Fibroblast of upper back skin (primary cell): ENCODE measurements at places on chromosomes 2 and 18.
A peak's percentile ranks its signal among the peaks of the same experiment; 100 is the strongest.

DNA sequence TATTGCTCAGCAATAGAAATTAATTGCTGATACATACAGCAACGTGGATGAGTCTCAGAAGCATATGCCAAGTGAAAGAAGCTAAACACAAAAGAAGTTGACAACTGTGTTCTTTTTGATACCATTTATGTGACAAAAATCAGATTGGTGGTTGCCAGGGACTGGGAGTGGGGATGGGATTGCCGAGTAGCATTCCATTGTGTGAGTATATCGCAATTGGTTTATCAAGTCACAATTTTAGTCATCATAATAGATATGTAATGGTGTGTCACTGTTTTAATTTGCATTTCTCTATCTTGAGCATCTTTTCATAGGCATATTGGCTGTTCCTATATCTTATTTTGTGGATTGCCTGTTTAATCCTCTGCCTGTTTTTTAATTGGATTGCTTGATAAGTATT, 20.9 kb downstream of the STRADB start:
- DNase-seq: peak; percentile 19

GRCh38 chr2:8036366-8036765, 645.5 kb upstream of the ID2 start:
- DNase-seq: peak; percentile 10

DNA sequence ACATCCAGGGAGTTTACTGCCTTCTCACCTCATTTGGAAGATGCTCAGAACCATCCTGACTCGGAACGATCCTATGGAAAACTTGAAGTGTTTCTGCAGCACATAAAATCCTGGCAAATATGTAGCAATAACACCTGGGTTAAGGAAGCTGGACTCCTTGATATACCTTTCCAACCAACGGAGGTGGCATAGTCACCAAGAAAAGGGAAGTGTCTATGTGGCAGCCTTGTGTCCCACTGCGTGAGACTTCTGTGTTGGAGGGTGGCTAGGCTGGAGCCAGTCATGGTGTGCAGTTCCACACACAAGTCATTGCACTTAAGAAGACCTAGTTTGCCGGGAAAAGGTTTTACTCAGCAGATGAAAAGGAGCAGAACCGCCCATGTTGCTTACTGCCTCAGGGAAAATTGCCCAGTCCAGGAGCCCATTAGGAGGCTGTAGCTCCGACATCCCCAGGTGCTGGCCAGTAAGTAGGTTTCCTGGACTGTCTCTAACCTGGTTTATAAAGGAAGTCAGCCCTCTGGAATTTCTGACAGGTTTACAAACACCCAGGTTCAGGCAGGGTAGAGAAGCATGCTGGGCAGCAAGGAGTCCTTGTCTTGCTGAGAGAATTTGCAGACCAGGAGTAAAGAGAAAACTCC, 46.2 kb upstream of the SPRED2 start:
- DNase-seq: no peak

- no peak for DNase-seq
These were observed 17.4 kb downstream of the RTTN start for GRCh38 chr18:70188113-70188512.

- no peak for DNase-seq
These were observed 70.6 kb downstream of the EMILIN2 start for GRCh38 chr18:2917259-2918047.

DNA sequence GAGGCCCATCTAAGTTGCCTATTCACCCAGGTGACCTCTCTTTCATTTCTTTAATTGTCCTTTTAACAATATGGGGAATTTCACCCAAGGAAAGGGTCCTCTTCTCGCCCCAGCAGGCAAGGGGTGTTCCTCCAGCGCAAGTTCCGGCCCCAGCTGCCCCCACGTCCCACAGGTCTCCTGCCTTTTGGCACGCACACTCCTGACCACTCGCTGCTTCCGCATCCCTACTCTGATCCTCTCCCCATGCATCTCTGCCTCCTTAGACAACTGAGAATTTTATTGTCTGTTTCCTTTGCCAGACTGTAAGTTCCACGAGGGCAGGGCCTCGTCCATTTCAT, 684 bp upstream of the ARPC2 start:
- no peak for DNase-seq

GRCh38 chr2:175414882-175415487, 233.5 kb upstream of the ATP5MC3 start:
- peak; percentile 61 for DNase-seq

DNA sequence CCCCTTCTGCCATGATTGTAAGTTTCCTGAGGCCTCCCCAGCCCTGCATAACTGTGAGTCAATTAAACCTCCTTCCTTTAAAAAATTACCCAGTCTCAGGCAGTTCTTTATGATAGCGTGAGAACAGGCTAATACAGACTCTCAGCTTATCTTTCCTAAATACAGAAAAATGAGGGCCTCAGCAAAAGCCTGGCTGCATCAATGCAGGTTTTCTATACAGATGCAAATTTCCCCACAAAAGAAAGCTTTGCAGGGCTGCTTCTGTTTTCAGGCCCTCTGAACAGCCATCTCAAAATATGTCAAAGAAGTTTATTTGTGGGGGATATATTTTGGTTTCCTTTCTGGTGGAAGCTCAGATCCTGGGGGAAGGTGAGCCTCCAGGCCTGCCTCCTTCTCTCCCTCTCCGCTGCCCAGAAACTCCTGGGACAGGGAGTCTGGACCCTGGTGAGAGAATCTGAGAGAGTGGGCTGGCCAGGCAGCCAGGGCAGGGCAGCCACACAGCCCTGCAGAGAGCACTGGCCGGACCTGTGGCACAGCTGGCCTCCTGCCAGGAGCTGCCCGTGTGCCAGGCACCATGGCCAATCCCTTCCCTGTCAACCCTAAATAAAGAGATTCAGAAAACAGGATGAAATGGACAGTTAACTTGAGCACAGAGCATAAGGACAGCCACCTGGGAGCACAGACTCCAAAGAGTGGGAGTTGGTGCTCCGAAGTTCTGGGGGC, 21.6 kb upstream of the AGXT start:
- DNase-seq: no peak

GRCh38 chr18:75754433-75754832, 326.9 kb upstream of the SMIM21 start:
- DNase-seq: no peak

GRCh38 chr2:79259959-79260358, 100.4 kb upstream of the REG3A start:
- DNase-seq: no peak

- DNase-seq: peak; percentile 24
These were observed 13.6 kb downstream of the TCF23 start for GRCh38 chr2:27162151-27163121.

DNA sequence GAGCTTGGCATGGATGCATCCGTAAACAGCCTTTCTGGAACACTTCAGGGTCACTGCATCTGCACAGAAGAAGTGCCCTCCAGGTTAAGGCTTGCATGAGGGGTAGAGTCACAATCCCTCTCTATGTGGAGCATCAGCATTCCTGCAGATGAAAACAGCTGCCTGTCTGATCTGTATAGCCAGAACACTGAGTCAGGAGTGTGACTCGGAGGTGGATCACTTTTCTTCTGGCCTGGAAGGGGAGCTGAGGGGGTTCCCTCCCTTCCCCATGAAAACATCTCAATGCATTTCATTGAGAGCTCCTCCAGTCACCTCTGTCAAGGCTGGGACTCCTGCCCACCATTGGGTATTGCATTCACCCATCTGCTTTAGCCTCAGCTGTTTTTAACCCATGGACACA, 72.5 kb upstream of the SERPINE2 start:
- peak; percentile 74 for DNase-seq

DNA sequence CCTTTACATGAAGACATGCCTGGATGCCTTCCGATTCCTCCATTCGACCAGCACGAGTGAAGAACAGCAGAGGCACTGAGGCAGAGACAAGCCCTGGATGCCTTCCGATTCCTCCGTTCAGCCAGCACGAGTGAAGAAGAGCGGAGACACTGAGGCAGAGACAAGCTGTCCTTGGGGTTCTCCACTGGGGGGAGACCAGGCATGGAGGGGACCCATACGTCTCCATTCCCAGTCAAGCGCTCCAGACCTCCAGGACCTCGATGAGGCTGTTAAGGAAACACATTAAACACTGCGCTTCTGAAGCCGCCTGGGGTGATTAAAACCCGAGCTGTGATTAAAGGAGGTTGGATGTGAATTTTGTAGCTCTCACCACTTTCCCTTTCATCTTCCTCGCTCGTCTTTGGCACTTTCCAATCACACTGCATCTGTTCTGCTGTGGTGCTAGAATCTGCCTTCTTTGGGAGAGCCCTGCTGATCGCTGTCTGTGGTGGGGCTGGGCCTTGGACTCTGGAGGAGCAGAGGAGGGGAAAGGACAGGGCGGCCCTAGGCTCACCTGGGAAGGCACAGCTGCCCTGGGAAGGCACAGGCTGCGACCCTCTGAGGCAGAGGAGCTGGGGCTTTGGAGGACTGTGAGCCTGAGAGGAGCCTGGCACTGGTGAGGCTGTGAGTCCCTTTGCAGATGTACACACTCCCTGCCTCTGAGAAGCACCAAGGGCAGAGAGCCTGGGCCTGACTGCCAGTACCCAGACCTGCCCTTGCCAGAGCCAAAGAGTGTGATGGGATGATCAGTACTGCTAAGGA, 463.1 kb upstream of the HS6ST1 start:
- DNase-seq: no peak

- no peak for DNase-seq
These were observed 23.6 kb downstream of the IL1F10 start for GRCh38 chr2:113091231-113091896.

GRCh38 chr2:127664065-127664894, 11.1 kb downstream of the LIMS2 start:
- DNase-seq: no peak

DNA sequence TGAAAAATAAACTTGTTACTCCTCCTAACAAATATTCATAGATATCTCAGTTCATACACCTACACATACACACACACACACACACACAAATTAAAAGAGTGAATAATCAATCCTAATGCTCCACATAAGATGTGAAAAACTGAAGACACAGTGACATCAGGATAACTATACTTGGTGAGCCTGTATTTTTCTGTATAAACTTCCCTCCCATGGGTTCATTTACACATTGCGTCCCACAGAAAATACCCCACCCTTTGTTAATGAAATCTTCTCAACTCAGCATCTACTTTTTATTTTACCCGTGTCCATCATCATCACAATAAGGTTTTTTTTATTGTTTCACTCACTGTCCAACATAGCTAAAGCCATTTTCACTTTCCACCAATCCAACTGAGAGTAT, 60.4 kb downstream of the CD226 start:
- no peak for DNase-seq

- no peak for DNase-seq
These were observed 19.1 kb downstream of the MRPS9 start for GRCh38 chr2:105057005-105057404.

DNA sequence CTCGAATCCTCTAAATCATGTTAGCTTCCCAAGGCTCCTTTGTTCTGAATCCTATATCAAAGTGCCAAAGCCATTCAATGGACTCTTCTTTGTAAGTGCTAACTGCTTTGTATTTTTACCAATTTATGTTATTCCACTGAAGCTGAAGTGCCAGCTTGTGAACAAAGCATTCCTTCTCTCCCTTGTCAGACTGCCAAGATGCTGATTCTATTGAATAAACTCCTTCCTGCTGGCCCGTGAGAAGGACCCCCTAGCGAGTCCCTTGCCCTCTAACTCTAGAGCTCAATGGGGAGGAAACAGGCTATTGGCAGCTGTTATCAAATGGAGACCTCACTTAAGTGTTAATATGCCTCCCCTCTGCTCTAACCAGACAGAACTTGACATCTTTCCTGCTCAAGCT, 1097.9 kb upstream of the CNTNAP5 start:
- no peak for DNase-seq

DNA sequence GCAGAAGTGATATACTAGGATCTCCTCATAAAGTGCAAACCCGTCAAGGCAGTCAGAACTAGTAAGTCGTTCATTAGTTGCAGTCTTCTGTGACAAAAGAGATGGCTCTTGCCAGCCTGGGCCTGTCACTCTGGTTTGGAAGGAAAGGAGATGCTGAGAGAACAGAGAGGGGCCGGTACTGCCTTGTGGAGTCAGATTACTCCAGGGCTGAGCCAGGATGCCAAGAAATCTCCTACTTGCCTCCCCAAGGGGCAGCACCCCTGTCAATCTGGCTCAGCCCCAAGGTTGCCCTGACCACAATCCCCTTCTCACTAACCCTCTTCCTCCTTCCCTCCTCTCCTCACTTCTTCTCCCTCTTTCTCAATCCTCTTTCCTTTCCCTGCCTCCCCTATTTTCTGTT, 62.9 kb upstream of the ASPRV1 start:
- DNase-seq: no peak

- no peak for DNase-seq
These were observed 16.3 kb downstream of the RTN4 start for GRCh38 chr2:55033921-55034320.
